ENCODE measurements at places on chromosomes 16 and 17.

GRCh38 chr16:89334461-89334860 is 117.0 kb downstream of the ZNF778 start:
- no peak for DNase-seq

- no peak for DNase-seq
Observed at GRCh38 chr17:35889818-35890773, 9.9 kb upstream of the CCL5 start.

DNA sequence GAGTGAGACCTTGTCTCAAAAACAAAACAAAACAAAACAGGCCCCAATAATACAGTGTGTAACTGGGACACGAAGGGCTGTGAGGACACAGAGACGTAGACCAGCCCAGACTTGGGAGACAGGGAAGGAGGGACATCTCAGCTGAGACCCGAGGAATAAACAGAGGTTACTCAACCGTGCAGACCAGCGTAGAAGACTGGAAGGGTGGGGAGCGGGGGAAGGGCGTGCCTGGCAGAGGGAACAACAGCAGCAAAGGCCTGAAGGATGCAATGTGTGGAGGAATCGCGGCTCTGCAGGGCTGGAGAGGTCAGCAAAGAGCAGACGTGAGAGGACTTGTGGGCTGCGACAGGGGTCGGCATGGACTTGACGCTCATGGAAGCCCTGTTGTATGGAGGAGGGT is 11.6 kb upstream of the CES4A start:
- DNase-seq: no peak

DNA sequence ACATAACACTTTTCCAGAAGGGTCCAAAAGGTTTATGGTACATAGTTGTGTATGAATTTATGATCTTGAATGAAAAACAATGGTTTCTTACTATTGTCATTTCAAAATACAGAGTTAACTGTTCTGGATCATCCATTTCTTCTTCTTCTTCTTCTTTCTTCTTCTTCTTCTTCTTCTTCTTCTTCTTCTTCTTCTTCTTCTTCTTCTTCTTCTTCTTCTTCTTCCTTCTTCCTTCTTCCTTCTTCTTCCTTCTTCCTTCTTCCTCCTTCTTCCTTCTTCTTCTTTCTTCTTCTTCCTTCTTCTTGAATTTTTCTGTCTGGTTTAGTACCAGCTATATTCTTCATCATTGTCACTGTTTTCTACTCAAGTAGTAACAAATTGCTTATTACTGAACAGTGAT is 47.8 kb downstream of the TNRC6C start:
- no peak for DNase-seq

DNA sequence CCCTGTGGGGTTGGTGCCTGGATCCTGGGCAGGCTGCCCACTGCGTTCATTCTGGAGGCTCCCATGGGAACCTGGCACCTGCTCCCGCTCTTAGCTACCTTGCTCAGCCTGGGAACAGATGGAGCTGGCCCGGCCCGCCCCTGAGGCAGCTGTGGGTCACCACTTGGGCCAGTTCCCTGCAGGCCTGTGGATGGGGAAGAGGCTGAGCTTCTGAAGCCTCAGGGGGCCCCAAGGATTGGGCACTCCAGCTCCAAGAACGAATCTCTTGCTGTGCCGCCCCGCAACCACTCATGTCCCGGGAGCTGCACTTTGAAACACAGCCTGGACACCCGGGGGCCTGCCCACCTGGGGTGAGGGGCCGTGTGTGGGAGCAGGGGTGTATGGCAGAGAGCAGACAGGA is 37.7 kb downstream of the BAHCC1 start:
- no peak for DNase-seq

DNA sequence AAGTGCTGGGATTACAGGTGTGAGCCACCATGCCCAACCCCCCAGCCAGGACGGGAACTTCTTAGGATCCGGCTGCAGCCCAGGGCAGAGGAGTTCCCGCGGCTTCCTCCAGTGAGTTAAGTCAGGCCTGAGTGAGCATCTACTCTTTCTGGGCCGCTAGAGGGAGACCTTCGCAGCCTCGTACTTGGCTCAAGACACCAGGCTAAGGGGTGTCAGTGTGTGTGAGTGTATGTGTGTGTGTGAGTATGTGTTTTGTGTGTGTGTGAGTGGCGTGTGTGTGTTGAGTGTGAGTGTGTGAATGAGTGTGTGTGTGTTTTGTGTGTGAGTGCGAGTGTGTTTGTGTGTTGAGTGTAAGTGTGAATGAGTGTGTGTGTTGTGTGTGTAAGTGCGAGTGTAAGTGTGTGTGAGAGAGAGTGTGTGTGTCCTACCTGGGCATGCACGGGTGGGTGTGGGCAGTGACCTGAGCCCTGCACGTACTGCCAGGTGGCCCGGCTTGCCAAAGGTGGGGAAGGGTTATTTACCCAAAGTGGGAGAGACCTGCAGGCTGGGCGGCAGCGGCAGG is 58.5 kb downstream of the TMEM235 start:
- DNase-seq: peak; percentile 46

DNA sequence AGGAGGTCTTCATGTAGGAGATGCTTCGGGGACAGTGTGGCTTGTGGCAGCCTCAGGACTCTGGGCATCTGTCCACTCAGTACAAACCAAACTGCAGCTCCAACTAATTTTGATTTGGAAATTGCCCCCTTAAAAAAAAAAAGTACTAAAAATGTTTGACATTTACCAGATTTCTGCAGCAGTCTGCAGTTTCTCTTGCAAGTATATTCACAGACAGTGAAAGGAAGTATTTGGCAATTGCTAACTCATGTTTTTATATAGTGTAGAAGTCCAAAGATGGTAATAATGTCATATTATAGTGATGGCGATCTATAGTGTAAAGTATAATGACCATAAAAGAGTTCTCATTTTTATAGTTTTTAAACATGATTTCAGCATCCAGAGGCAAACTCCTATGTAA is 218.6 kb downstream of the PRKCA start:
- no peak for DNase-seq

- no peak for DNase-seq
Observed at GRCh38 chr17:40666331-40666730, 1.4 kb upstream of the KRT222 start.

DNA sequence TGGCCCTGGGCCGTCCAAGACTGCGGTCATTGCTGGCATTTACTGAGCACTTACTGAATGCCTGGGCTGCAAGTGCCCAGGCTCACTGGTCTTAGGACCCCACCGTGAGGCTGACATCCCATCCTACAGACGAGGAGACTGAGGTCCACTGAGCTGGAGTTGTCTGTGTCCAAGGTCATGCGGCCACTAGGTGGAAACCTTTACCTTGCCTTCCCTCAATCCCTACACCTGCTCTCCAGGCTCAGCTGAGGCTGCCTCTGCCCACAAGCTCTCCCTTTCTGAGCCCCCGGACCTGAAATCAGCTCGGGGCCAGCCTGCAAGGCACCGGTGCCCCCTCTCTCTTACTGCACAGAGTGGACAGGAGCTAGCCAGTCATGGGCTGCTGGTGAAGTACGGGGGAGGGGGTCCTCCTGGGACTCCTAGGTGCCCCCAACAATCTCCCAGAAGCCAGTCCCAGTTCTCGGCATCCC is 1.5 kb downstream of the CASKIN1 start:
- no peak for DNase-seq

DNA sequence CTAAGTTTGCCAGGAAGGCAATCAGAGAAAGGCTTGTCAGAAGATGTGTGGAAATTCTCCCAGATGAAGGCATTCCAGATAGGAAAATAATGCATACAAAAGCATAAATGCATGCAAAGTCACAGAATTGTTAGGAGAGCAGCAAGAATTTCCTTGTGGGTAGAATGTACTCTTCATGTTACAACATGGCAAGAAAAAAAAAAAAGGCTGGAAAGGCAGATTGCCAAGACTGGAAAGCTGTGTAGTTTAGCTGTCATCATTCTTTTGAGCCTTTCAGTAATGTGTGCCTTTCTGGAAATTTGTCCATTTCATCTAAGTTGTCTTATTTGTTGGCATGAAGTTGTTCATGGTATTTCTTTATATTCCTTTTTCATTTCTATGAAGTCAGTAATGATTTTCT is 71.0 kb upstream of the EFCAB3 start:
- DNase-seq: no peak

- no peak for DNase-seq
Observed at GRCh38 chr16:76654088-76654820, 377.1 kb downstream of the CNTNAP4 start.

- peak; percentile 79 for DNase-seq
Observed at GRCh38 chr17:49101054-49101534, 31.5 kb upstream of the B4GALNT2 start.
